ENCODE measurements at places on chromosomes 1 and 21. TPM values are rescaled to one million over a fixed set of nuclear protein-coding genes. Genes with fewer than 3 reads are reported as not detected.

DNA sequence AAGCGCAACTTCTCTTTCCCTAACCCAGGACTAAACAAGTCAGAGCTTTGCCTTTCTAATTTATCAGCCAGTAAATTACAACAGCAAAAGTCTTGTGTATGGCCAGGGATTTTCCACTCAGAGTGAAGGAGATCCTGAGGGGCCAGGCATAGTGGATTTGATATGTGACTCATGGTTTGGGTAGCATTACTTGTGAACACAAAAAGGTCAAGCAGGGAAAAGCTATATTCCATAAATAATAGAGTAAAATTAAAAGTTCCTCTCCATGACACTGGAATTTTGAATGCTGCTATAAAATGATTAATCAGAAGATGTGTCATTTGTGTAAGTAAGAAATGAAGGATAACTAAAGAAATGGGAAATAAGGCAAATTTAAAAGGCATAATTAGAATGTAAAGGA, 284.8 kb downstream of the HLX start:
- peak; percentile 56 for DNase-seq

ANKRD65 gene
- 1.6 TPM for total RNA-seq

DNA sequence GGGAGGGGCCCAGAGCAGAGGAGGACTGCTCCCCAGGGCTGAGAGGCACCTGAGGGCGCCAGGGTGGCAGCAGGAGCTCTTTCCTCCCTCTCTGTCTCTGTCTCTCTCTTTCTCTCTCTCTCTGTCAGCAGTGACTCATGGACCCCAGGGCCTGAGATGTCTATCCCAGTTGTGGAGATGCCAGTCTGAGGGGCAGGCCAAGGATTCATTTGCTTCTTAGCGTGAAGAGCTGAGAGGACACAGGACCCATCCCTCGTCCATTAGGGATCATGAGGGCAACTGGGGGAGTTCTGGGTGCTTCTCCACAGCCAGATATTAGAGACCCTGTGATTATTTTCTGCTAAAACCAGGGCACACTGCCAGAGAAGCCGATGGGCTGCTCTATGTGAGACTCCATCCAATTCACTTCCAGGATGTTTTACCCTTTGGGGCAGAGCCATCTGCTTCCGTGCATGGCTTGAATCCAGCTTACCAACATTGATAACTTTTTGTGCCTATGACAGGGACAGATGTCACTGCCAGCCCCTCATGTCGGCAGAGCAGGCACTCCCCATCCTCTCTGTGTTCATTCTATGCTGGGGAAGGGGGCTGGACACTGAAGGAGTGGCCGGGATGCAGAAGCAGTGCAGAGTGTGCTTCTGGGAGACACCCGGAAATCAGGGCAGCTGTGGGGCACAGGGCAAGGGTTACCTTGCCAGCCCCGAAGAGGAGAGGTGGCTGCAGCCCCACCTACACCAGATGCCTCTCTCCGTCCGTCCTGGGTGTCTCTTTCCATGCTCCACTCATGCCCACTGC, 4.1 kb upstream of the PCBP3 start:
- no peak for DNase-seq

GRCh38 chr1:4179914-4180735, 280.1 kb upstream of the C1orf174 start:
- DNase-seq: no peak

SPATA21 gene
- not detected for total RNA-seq

GRCh38 chr1:52032785-52033131, 852 bp downstream of the KTI12 start:
- DNase-seq: peak; percentile 77

DNA sequence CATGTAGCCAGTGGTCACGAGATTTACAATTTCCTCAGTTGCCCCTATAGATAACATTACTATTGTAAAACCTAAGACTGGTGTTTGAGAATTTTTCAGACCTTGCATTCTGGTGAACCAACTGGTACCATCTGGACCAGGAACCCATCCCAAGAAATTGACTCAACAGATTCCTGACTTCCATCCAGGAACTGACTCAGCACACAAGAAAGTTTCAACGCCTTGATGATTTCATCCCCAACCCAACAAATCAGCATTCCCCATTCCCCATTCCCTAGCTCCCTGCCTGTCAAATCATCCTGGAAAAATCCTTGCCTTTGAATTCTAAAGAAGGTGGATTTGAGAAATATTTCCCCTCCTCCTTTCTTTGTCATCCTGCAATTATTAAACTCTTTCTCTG, 529.8 kb upstream of the PRMT6 start:
- DNase-seq: no peak

GRCh38 chr21:42682661-42683210, 29.3 kb downstream of the PDE9A start:
- DNase-seq: no peak

GRCh38 chr1:41682845-41683625, 198.6 kb upstream of the EDN2 start:
- DNase-seq: no peak

OR2T35 gene
- total RNA-seq: not detected

DNA sequence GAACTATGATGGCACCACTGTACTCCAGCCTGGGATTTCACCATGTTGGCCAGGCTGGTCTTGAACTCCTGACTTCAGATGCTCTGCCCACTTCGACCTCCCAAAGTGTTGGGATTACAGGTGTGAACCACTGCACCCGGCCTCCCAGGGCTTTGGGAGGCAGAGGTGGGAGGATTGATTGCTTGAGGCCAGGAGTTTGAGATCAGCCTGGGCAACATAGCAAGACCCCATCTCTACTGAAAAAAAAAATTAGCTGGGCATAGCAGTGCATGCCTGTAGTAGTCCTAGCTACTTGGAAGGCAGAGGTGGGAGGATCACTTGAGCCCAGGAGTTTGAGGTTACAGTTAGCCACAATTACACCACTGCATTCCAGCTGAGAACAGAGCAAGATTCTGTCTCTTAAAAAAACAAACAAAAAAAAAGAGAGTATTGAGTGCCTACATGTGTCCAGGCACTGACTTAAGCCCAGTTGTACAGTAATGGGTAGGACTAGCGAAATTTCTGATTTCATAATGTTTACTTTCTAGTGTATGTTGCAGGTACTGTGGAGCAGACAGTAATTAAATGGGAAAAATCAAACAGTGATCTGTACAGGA, 4.2 kb downstream of the MANEAL start:
- peak; percentile 26 for DNase-seq

IGSF9 gene
- not detected for total RNA-seq

- DNase-seq: peak; percentile 52
Observed at GRCh38 chr1:10424034-10424433, 6.2 kb upstream of the CENPS start.

- no peak for DNase-seq
Observed at GRCh38 chr1:82317671-82318070, 516.9 kb downstream of the ADGRL2 start.

OLFML3 gene
- 134 TPM for total RNA-seq

CACNA1S gene
- total RNA-seq: not detected

OLIG2 gene
- not detected for total RNA-seq

GRCh38 chr1:14304381-14304865, 294.1 kb upstream of the KAZN start:
- peak; percentile 64 for DNase-seq

DNA sequence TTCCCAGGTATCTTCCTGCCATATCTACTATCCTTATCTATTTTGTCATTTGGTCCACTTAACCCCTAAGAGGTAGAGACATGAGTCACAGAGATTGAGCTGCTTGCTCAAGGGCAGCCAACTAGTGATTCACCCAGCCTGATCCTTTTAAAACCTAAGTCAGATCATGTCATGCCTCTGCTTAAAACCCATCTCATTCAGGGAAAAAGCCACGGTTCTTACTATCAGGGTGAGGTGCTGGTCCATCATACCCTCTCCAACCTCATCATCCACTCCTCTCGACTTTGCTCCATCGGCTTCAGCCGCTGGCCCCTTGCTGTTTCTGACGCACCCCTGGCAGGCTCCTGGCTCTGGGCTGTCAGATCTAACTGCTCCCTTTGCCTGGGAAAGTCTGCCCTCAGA, 14.4 kb upstream of the PPP1R15B start:
- peak; percentile 76 for DNase-seq

GRCh38 chr1:230224101-230224960, 157.3 kb downstream of the GALNT2 start:
- no peak for DNase-seq

TSPAN1 gene
- total RNA-seq: 0.43 TPM

OR6N1 gene
- total RNA-seq: not detected

DNA sequence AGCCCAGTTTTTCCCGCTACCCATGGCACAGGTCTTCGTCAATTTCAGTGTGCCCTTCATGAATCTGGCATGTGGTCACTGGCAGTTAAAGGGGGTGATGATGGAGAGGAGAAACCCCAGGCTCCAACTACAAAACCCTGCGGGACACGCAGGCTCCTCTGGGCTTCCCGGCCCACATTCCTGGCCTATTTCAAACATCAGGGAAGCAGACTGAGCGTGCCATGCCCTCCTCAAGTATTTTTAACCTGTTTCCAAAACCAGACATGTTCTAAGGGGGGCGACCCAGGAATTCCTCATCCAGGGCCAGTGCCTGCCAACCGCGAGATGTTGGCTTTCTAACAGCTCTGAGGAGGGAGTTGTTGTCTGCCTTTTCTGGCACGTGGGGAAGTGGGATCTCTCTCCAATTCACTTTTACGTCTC, 85.1 kb downstream of the CAPZB start:
- no peak for DNase-seq

DNAJC8 gene
- total RNA-seq: 68.0 TPM

PLEKHA6 gene
- total RNA-seq: 2.9 TPM

FTCD gene
- 0.43 TPM for total RNA-seq

- DNase-seq: no peak
Observed at GRCh38 chr1:157088607-157089006, 11.0 kb downstream of the ETV3L start.

- DNase-seq: peak; percentile 58
Observed at GRCh38 chr1:8701794-8702471, 115.5 kb downstream of the RERE start.

- no peak for DNase-seq
Observed at GRCh38 chr1:221644145-221644448, 97.8 kb downstream of the DUSP10 start.

DNA sequence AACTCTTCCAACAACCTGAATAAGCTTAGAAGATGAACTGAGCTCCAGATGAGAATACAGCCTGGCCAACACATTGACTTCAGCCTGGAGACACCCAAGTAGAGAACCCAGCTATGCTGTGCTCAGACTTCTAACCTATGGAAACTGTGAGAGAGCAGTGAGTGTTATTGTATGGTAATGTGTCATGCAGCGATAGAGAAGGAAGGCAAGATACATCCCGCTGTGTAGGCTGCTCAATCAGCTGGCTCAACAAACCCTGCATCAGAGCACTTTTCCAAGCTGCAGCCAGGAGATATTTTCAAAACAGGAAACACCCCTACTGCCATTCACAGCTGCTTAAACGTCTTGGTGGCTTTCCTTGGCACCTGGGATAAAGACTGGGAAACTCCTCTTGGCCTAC, 321.3 kb downstream of the SIPA1L2 start:
- DNase-seq: no peak

ITLN1 gene
- total RNA-seq: not detected

ACTA1 gene
- not detected for total RNA-seq

DNA sequence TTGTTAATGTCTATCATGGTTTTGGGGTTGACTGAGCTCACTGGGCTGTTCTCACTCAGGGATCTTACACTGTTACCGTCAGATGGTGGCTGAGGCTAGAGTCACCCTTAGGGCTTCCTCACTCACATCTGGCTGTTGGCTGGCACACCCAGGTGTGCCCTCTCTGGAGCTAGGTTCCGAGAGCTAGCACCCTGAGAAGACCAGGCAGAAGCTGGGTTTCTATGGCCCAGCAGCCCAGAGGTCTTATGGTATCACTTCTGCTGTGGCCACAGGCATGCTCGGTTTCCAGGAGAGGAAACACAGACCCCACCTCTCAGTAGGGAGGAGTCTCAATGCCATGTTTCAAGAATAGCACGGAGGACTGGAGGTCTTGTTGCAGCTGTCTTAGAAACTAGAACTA, 20.7 kb upstream of the KIF1B start:
- DNase-seq: no peak

DNA sequence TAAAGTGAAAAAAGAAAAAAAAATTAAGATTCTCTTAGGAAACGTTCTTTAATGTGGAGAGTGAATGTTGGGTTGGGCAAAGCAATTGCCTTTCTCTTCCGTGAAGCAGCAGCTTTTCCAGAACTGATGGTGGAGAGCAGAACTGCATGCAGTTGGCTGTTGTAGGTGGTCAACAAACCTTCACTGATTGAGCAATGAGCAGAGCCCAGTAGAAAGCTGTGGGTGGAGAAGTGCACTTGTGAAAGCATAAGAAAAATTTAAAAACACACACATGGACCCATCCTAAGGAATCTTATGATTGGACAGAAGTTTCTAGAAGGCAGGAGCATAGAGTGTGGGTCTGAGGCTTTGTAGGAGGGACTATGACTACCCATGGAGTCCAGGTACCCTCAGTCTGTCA, 4.5 kb downstream of the PRELP start:
- peak; percentile 74 for DNase-seq

DNA sequence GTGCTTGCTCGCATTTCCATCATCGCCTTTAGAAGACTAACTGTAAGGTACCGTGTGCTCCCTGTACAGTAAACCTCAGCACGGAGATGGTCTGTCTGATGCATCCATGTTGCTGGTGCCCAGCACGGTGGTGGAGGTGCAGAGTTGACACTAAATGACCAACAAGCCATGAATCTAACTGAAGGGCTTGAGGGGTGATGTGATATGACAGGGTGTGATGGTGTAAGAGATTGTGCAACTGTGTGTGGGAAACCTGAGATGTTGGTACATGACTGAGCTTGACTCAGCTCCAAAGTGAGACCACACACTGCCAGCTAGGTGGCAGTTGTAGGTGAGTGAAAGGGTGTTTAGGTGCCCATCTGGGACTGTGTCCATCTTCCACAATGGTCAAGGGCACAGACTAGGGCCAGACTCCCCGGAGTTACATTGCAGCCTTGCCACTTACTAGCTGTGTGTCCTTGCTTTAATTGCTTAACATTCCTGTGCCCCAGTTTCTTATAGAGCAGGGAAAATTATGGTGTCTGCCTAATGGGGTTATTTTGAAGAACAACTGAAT, 21.4 kb downstream of the SLC2A1 start:
- DNase-seq: peak; percentile 85

HSD3B2 gene
- not detected for total RNA-seq

GRCh38 chr1:43011020-43011419, 52.4 kb upstream of the SLC2A1 start:
- DNase-seq: no peak

FCGR3B gene
- total RNA-seq: not detected

DNA sequence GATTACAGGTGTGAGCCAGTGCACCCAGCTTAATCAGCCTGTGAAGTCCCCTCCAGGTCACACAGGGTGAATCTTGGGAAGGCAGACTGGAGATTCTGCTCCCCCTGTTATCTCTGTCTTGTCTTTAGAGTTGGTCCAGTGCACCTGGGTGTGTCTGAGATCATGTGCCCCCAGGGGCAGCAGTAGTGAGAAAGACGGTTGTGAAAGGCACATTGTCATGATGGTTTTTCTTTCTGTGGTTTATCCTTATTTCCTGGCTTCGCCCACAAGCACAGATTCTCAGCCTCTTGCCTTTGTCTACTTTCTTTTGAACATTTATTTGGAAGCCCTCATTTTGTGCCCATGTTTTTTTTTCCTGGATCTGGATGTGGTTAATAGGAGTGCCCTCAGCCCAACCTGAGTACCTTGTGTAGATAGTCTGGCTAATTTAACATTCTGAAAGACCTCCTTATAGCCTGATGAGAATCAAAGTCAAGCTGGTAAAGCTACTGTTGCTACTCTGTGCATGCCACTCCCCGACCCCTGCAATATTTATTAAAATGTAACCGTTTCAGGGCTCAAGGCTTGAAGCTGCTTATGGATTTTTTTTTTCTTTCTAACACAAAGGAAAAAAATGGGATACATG, 23.7 kb downstream of the UCK2 start:
- DNase-seq: peak; percentile 59

Data from fibroblast of villous mesenchyme (primary cell).